GM12892 (cell line): ENCODE measurements at places on chromosomes 6 and 20.

DNA sequence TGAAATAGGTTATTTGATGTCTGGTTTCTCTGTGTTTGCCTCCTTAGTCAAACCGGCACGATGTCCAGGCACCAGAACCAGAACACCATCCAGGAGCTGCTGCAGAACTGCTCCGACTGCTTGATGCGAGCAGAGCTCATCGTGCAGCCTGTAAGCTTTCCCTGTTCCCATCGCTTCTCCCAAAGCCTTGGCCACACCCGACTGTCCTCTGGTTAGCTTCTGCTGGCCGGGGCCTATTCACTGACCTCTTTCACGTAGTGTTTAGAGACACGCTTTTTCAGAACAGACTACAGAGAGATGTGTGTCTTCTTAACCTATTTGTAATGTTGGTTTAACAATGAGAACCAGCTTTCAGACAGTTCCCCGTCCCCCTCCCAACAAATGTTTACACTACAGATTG lies 14.2 kb downstream of the DSP start:
- no peak for DNase-seq

DNA sequence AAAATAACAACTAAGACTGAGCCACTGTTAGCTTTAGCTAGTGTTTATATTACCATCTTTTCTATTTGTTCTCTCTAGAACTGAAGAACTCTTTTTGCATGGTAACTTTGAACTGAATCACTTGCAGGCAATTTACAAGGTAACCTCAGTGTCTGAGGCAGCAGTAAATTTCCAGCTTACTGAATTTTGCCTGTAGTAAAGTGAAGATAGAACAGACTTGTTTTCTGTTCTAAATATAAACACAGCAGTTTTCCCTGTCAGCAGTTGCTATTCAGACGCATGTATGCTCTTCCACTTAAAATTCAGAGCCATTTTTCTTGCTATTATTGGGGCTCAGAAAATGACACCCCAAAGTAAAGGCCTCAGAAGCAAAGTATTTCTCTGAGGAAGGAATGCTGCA lies 974.0 kb upstream of the GJE1 start:
- no peak for DNase-seq

DNA sequence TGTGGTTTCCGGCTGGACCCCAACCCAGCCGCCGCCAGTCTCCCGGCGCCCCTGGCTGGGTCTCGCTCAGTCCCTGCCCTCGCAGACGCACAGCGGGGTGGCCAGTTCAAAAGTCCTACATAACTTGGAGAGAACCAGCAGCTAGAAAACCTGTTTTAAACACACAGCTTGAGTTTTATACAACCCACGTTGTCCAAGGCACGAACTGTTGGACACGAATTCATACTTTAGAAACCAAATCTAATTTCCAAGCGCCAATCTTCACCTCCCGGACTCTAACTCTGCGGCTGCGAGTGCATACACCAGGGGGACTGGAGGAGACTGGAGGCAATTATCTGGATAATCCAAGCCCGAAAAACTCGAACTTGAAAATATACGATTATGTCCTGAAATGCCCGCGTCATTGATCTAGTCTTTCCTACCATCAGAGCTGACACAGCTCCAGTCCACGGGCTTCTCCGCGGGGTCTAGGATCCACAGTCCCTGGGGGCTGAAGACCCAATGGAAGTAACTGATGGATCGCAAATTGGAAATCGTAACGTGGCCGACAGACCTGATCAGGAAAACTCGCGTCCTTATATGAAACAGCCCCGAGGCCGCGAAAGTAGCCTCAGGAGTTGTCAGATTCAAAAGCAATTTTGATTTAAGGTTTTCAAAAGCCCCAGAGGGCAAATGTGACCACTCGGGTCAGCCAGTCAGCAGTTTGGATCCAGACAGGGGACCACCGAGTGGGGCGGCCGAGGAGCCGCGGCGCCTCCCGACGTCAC lies 843 bp upstream of the HEY2 start:
- DNase-seq: no peak

- no peak for DNase-seq
These were observed 110.8 kb downstream of the MYLK4 start for GRCh38 chr6:2639896-2640295.

- no peak for DNase-seq
These were observed 22.2 kb downstream of the NHLRC1 start for GRCh38 chr6:18100296-18100695.

GRCh38 chr6:154653385-154653784 lies 79.8 kb upstream of the SCAF8 start:
- no peak for DNase-seq

GRCh38 chr6:70863343-70863742 lies 93.5 kb downstream of the B3GAT2 start:
- no peak for DNase-seq

- no peak for DNase-seq
These were observed 973 bp upstream of the BRD2 start for GRCh38 chr6:32967151-32968091.

- no peak for DNase-seq
These were observed 10.1 kb downstream of the ISM1 start for GRCh38 chr20:13231031-13231752.

DNA sequence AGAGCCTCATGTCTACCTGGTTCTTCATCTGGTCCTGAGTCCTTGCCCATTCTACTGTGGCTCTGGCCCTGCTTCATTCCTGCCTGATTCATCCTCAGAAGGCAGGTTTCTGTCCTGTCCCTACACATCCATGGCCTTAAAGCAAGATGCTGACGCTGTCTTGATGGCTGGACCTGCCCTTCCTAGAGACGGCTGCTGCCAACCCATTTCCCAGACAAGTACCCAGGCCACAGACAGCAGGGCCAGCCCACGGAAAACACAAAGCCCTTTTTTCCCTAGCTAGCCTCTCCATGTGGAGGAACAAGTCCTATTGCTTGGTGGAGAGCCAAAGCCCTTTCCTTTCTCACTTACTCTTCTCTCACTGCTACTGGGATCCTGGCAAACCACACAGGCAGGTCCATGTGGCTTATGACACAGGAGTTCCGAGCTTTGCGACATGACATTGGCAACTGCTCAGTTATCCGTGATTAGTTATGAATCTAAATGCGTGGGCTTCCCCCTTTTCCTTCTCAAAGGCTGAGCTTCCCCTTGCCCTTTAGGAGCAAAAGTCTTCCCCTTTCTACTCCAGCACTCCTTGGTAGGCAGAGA lies 72.9 kb downstream of the SLC22A3 start:
- DNase-seq: no peak

GRCh38 chr6:41040940-41041536 lies 1.2 kb upstream of the TSPO2 start:
- DNase-seq: no peak

DNA sequence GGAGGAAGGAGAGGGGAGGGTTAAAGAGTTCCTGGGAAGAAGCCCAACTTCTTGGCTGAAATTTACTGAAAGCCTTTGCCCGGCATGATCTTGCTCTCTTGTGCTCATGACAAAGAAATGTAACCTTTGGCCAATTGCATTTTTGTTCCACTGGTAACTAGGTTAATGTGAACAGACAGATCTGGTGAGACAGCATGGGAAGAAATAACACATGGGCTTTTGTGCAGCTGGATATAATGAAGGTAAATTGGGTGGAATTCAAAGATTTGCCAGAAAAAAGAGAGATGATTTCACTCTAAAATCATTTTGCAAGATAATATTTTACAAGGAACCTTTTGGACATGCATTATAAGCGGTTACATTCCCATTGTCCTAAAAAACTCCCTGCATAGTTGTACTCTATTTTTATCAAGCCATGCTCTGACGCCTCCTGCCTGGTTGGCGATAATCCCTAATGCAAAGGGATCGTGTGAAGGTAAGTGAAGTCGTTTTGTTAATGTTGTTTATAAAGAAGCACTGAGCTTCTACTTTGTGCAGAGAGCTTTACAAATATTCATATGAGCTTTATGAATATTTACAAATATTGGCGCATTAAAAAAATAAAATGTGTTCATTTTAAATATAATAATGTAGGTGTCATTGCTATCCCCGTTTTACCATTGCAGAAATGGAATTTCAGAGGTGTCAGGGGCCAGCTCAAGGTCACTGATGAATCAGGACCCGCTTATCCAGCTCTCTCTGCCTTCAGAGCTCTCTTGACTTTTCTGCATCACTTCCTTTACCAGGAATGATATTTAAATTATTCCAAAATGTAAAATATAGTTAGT lies 161.3 kb upstream of the AGPAT4 start:
- DNase-seq: no peak

- no peak for DNase-seq
These were observed 27.9 kb downstream of the RIN2 start for GRCh38 chr20:19785983-19786285.

GRCh38 chr20:1085492-1086276 lies 32.7 kb upstream of the PSMF1 start:
- DNase-seq: no peak

DNA sequence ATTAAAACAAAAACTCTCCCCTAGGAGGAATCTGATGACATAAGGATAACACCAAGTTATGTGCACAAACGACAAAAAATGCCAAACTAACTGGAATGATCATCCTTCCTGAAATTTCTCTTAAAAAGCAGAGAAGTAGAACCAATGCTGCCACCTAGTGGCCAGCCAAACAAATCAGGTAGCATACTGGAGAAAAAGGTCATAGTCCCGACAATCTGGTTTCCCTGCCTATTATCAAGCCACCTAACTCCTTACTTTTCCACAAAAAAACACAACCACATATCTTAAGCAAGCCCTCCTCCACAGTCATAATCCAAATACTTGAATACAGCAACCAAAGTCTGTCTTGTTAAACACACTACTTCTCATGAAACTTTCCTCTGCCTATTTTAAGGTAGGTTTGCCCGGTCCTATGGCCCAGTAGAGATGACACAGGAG lies 5.3 kb downstream of the OARD1 start:
- DNase-seq: no peak

- no peak for DNase-seq
These were observed 4.8 kb upstream of the ZNF217 start for GRCh38 chr20:53598140-53599043.

DNA sequence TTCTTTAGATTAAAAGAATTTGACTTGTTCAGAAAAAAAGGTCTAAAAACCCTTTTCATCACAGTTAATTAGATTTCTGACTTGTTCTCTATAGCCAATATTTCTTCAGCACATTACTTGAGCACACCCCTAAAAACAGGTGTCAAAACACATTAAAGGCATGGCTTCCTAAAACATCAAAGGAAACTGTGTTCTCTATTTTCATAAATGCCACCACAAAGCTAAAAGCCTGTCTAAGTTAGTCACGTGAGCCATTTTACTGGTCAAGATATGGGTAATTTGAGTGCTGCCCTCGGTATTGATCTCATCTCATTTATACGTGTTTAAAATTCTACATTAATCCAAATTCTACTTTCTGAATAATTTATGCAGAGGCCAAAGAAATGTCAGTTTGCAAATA lies 580.5 kb downstream of the HAO1 start:
- no peak for DNase-seq

GRCh38 chr6:24821860-24822444 lies 23.2 kb upstream of the ARMH2 start:
- DNase-seq: no peak

DNA sequence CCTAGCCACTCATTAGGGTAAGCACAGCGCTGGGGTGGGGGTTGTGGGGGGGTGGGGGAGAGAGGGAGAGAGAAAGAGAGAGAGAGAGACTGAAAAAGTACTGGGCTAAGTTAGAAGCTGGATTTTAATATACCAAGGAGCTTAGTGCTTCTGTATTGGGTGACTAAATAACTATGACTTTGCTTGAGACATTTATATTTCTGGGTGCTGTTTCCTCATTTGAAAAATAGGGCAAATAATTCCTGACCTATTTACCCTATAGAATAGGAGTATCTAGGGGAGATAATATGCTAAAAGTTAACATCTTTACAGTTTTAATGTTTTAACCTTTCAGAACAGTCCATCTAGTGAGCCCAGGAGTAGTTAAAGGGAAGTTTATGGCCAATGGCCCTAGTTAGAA lies 7.7 kb downstream of the NKAIN2 start:
- no peak for DNase-seq

- DNase-seq: no peak
These were observed 209.5 kb upstream of the RGS17 start for GRCh38 chr6:153340568-153340967.

- DNase-seq: no peak
These were observed 90.0 kb upstream of the BHLHE23 start for GRCh38 chr20:63096681-63097335.

DNA sequence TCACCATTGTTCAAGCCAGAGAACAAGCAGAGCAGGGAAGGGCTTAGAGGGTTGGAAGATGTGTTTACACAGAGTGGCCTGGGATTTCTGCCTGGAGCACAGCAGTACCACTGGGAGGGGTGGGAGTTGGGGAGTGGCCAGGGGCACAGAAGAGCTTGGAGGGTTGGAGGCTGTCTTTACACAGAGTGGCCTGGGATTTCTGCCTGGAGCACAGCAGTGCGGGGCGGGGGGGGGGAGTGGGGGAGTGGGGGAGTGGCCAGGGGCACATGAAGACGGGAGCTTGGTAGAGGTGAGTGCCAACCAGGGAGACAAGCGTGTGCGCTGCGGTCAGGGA lies 50.9 kb downstream of the WDR27 start:
- no peak for DNase-seq

DNA sequence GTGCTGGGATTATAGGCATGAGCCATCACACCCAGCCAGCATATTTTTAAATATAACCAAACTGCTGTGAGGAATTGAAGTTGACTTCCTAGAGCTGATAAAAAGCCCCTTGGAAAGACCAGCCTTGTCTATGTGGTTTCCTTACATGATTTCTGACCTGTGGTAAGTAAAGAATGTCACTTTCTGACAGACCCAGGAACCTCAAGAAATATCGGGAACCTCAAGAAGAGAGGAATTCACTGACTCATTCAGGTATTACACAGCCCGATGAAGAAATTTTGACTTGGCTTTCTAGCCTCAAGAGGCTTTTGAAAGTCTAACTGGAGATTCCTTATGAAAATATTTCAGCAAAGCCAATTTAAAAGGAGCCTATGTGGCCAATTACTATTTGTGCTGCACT lies 71.8 kb downstream of the FOXF2 start:
- no peak for DNase-seq

GRCh38 chr6:34318499-34319470 lies 70.0 kb upstream of the SMIM29 start:
- DNase-seq: no peak

GRCh38 chr6:14141351-14142062 lies 23.9 kb downstream of the CD83 start:
- DNase-seq: no peak

DNA sequence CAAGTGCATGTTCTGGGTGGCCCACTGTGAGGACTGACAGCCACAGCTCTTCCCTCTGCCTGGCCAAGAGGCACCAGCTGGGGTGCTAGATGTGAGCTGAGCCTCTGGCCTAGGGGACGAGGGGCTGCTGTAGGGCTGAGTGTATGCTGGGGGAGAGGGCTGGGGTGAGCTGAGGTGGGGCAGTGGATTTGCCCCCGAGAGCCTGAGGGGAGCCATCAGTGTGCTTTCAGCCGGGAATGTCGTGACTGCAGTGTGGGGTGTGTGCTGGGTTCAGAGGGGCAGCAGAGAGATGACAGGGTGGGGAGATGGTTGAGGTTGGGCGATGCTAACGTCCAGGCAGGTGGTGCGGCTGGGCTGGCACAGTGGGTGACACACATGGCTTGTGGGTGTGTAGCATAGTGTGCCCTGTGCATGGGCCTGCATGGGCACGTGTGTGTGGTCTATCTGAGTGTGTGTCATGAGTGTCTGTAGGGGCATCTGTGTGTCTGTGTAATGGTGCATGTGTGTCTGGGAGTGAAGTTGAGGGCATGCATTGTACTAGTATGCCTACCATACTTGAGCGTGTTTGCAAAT lies 46.0 kb upstream of the BLCAP start:
- DNase-seq: no peak
